Cortex of kidney (tissue), 1 donor: ENCODE measurements at places on chromosomes 2 and 18.

GRCh38 chr18:79030680-79031079 lies 38.5 kb upstream of the ATP9B start:
- DNase-seq, result no peak

GRCh38 chr2:166384774-166385173 lies 9.0 kb upstream of the SCN9A start:
- DNase-seq, result no peak

DNA sequence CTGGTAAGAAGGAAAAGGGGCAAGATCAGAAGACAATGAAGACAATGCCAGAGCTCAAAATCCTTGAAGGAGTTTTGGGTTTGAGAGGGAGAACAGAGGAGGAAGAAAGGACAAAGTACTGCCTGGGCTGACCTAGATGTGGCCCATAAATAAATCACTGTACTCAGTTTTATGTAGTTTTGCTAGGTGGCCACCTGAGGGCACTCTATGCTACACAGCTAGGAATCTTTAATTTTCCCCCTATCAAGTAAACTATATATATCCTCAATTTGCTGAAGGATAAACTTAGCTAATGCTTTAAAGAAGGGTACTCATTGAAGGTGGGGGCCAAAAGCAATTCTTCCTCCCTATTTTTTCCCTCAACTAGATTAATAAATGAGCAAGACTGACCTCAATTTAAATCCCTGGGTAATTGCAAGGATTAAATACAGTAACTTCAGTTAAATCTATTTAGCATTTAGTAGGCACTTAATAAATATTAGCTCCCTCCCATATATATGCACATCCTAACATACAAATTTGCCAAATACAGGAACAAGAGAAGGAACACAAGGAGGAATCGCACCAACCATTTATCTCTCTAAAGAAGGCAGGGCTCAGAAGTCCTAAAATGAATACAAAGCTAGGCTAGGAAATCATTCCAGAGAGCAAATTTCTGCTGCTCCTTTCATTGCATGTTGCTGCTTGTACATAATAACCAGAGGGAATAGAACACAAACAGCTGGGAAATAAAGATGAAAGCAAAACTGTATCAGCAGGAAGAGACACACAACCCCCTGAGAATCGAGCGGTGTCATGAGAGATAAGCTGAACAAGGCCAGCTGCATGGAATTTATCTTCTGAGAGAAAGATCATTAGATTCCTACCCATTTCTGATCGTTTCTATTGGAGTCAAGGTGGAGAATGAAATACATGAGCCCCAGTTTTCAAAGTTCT lies 540.1 kb downstream of the NRXN1 start:
- DNase-seq, result no peak

DNA sequence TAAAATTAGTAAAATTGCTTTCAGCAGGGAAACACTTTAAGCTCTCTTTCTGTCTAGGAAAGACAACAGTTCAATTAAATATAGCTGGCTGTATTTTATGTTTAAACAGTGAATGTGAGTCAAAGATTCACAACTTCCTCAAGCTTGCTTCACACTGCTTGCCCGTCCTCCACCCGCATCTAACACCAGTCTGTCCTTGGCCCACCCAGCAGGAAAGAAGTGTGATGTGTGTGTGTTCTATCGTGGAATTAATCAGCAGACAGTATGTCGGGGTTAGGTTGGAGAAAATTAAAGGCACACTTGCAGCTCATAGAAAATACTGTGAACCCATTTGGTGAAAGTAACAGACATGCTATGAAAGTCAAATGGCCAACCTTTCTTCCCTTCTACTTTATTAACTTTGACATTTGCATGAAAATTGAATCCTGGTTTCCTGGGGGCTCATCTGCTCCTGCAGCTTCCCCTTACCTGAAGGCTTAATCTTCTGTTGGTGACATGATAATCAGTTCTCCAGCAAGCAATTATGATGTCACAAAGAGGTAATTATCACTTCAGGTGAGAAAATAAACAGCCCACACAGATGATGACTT lies 182.0 kb downstream of the UXS1 start:
- no peak for DNase-seq

DNA sequence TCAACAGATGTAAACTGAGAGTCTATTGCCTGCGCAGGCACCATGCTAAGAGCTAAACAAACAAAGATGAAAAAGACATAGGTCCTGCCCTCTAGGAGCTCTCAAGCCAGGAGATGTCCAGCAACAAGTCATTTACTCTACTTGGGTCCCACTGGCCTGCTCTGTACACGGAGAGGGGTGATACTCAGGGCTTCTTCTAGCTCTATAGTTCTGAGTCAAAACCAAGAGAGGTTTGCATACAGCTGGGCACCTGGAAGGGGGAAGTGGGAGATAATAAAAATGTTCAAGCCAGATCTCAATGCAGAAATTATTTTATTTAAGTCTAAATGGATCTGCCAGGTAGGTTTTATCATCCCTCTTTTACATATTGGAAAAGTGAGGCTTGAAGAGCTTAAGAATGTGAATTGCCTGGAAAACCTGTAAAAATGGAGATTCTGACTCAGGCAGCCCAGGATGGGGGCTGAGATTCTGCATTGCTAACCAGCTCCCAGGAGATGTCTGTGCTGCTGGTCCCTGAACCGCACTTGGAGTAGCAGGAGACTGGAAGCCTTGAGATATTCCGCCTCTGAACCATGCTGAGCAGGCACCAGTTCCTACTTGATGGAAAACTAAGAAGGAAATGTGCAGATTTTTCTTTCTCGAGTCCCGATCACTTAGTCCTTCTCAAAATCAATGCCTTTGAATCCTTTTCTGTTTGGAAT lies 201.1 kb downstream of the PRKCE start:
- DNase-seq, result no peak
